CD4-positive, alpha-beta T cell treated with Interferon gamma for 1 hour (primary cell): ENCODE measurements at places on chromosomes 6 and 20.

GRCh38 chr6:119267126-119267905, 82.2 kb downstream of the MAN1A1 start:
- no peak for DNase-seq

GRCh38 chr20:49290608-49291191, 12.8 kb upstream of the ZNFX1 start:
- DNase-seq: no peak

- no peak for DNase-seq
Measured at GRCh38 chr20:61099806-61100205, 152.3 kb upstream of the CDH4 start.

DNA sequence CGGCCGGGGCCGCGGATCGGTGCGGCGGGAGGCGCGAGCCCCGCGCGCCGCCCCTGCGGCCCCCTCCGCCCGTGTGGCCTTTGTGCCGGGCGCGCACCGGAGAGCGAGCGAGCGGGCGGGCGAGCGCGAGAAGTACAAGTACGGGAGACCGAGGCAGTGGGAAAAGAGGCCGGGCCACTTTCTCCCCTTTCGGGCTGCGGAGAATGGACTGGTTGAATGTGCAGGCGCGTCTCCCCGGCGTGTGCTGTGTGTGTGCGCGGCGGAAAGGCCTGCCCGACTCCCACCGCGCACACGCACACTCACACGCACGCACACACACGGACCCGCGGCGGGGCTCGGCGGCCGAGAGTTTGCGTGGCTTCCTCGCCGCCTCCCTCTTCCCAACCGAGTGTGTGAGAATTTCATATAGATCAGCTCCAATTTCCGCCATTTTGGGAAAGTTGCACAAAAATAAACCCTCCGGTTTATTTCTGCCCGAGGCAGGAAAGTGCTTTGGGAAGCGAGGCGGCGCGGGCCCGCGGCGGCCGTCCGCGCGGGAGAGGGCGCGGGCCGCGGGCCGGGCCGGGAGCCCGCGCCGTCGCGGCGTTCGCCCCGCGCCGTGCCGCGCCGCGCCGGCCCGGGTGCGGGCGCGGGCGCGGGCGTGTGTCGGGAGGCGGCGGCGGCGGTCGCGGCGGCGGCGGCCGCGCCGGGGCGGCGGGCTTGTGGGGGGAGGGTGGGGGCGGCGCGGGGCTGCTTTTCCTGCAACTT, 1.1 kb downstream of the L3MBTL3 start:
- DNase-seq: peak; percentile 21

- DNase-seq: no peak
Measured at GRCh38 chr20:16606468-16607070, 33.3 kb upstream of the KIF16B start.

DNA sequence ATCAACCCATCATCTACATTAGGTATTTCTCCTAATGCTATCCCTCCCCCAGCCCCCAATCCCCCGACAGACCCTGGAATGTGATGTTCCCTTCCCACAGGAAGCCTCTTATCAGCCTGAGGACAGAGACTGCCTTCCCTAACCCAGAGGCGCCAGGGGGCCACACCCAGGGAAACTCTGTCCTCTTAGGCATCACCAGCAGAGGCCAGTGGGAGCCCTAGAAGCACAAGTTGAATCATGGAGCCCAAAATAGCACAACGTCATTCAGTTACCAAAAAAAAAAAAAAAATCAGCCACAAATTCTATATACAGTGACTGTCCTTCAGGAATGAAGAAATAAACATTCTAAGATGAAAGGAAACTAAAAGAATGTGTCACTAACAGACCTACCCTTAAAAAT, 625.7 kb downstream of the TFAP2A start:
- no peak for DNase-seq
